ENCODE measurements at places on chromosomes 12 and 14.
A peak's percentile ranks its signal among the peaks of the same experiment; 100 is the strongest.

GRCh38 chr12:104480012-104480411, 23.3 kb downstream of the CHST11 start:
- no peak for DNase-seq

GRCh38 chr14:93792391-93792790, 4.1 kb upstream of the PRIMA1 start:
- DNase-seq: no peak

DNA sequence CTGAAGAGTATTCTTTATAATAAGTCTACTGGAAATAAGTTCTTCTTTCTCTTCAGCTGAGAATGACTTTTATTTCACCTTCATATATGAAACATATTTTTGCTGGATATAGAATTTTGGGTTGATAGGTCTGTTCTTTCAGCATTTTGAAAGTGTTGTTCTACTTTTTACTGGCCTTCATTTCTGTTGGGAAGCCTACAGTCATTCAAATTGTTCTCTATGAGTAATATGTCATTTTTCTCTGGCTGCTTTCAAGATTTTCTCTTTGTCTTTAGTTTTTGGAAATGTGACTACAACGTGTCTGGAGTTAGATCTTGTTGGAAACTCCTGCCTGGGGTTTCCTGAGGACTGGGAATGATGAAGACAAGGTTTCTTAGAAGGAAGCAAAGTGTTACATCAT, 10.0 kb downstream of the FGFR1OP2 start:
- DNase-seq: no peak

DNA sequence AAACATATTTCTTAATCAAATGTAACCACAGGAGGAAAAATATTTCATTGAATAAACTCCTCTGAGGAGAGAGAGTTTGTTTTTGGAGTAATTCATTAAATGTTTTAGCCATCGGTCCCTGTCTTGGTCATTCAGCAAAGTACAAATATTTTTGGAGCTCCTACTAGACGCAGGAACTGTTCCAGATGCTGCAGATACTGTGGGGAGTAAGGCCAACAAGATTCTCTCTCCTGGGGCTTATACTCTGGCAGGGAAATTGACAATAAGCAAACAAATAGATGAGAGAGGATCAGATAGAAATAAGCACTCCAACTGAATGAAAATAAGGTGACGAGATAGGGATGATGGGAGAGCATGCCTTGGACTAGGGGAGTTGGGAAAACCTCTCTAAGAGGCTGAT, 264.1 kb downstream of the TTC8 start:
- no peak for DNase-seq

GRCh38 chr14:34038358-34039057, 87.6 kb upstream of the EGLN3 start:
- DNase-seq: no peak

- DNase-seq: no peak
Observed at GRCh38 chr12:42270596-42270995, 32.5 kb upstream of the YAF2 start.

GRCh38 chr14:101075801-101076413, 172.4 kb upstream of the RTL1 start:
- DNase-seq: peak; percentile 23

- no peak for DNase-seq
Observed at GRCh38 chr12:106089935-106090334, 48.8 kb downstream of the NUAK1 start.

DNA sequence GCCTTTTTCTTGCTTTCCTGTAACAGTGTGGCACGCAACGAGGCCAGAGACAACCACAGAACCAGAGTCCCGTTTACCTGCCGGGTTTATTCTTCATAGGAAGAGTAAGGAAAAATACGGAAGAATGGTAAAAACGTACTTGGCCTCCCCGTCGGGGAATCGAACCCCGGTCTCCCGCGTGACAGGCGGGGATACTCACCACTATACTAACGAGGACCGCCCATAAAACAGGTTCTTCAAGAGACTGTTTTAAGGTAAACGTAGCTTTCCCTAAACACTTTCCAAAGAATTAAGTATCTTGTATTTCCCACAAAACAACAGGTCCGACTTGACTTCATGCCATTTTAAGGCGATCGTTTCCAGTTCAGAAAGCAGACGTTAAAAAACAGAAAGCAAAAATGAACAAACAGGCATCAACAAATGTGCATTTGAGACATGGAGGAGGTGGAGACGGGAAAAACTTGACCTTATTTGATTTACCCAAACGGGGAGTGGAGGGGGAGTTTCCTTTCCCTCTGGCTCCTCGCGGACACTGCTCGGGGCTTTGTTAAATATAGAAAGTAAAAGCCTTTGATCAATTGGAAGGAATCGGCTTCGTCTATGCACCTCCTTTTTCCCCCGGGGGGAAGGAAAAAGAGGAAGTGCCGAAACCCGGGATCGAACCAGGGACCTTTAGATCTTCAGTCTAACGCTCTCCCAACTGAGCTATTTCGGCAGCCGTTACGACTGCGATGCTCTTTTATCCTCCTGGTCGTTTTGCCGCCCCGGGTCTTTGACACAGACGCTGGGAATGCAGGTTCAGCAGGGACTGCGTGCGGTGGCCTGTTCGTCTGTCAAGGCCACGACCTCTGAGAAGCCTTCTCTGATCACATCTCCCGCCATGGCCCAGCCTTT, 13.0 kb upstream of the UBC start:
- DNase-seq: peak; percentile 90

- DNase-seq: no peak
Observed at GRCh38 chr12:25655702-25656101, 102.6 kb upstream of the LMNTD1 start.

DNA sequence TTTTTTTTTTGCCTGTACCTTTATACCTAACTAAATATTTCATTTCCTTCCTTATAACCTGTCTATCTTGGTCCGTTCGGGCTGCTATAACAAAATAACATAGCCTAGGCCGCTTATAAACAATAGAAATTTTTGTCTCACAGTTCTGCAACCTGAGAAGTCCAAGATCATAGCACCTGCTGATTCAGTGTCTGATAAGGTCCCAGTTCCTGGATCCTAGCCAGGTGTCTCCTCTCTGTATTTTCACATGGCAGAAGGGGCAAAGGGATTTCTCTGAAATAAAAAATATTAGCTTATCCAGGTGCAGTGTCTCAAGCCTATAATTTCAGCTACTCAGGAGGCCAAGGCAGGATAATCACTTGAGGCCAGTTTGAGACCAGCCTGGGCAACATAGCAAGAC, 1046.6 kb upstream of the USP15 start:
- no peak for DNase-seq

- no peak for DNase-seq
Observed at GRCh38 chr12:5521456-5522325, 89.8 kb downstream of the NTF3 start.

GRCh38 chr14:55000381-55000780, 26.5 kb downstream of the WDHD1 start:
- no peak for DNase-seq

GRCh38 chr12:1911598-1912575, 6.6 kb downstream of the CACNA2D4 start:
- DNase-seq: no peak

DNA sequence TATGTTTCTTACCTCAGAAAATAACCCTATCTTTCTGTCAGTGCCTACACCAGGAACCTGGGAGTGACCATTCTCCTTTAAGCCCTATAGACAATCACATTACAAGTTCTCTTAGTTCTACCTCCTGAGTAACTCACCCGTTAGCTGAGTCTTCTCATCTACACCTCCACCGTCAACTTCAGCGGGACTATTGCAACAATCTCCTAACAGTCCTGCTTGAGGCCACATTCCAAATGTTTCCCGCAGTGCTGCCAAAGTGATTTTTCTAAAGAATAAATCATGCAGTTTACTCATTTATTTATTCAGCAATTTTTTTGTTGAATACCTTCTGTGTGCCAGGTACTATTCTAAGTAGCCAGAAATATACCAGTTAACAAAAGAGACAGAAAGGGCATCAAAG, 285.0 kb upstream of the GRIP1 start:
- DNase-seq: no peak

GRCh38 chr14:69493791-69494190, 9.3 kb downstream of the PLEKHD1 start:
- no peak for DNase-seq

DNA sequence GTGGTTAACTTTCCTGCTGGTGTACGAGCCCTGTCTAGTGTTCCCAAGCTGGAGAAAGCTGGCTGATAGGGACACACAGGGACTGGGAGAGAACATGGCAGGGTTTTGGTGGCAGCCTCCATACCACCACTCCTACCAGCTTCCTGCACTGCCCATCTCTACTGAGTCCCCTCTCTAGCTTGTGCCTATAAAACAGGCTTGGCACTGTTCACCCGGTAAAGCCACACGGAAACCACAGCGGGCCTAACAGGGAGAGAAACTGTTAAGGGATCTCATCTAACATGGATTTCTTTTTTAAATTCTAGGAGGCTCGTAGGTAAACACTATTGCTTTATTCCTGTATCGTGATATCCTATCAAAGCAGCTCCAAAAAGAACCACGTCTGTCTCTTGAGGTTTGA, 204.7 kb downstream of the TTC7B start:
- DNase-seq: no peak

- DNase-seq: no peak
Observed at GRCh38 chr12:100720016-100720654, 74.4 kb upstream of the ANO4 start.

GRCh38 chr12:48972213-48972951, 847 bp upstream of the WNT10B start:
- DNase-seq: no peak

GRCh38 chr12:124560146-124560890, 7.1 kb downstream of the NCOR2 start:
- DNase-seq: no peak

DNA sequence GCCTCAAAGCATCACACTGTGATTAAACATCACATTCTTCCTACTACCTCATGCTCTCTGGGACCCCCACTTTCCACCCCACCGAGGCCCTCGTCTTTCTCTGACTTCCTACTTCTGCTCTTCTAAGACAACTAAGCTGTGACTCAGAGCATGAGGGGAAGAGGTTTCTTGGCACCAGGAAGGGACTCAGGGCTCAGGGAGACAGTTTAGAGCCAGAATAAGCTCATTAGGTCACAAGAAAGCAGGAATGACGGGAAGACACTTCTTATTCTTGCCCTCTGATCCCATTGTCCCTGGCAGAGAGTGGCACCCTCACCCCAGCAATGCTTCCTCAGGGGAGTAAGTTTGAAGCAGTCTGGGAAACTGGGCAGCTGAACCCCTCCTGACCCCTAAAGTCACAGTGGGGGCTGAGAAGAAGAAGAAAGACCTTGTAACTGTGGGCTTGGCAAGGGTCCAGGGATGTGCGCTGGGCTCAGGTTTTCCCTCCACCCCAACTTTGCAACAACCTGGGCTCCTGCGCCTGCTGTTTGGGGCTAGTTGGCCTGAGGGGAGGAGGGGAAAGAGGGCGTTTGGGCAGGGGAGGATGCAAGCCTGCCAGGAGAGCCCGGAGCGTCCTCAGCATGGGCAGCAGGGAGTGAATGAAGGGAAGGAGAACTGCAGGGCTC, 64.6 kb upstream of the ACTN1 start:
- DNase-seq: no peak

DNA sequence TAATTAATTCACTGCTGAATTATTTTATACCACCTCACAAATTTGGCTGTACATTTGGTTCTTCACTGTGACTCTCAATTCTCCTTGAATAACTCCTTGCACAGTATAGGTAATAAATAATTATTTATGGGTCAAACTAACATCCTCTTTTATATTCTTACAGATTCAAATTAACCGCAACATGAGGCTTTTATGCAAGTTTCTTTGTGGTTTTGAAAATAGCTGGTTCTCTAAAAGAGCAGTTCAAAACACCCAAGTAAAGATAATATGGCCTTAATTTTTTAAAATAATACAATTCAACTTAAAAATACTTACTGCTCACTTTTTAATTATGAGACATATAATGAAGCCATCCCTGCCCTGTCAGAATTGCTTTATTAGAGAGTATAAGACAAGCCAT, 12.9 kb upstream of the TRIM9 start:
- no peak for DNase-seq

DNA sequence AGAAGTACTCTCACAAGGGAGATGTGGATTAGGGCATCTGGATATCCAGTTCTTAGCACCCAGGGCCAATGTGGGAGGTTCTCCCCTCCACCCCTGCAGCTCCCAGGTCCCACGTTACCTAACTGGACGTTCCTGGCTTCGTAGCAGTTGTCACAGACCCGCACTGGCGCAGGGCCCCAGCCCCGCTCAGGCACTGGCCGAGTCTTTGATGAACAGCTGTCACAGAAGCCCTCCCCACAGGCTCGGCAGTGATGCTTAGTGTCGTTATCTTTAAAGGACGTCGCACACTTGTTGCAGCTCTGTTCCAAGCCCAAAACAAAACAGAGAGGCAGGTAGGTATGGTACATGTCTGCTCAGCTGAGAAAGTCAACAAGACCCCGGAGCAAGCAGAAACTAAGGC, 48.4 kb downstream of the DCAF4 start:
- no peak for DNase-seq

GRCh38 chr12:132886529-132887477, 602 bp downstream of the CHFR start:
- peak; percentile 46 for DNase-seq

- DNase-seq: no peak
Observed at GRCh38 chr12:113237748-113238147, 16.5 kb downstream of the TPCN1 start.

GRCh38 chr12:23041774-23042173, 416.8 kb downstream of the ETNK1 start:
- DNase-seq: no peak

DNA sequence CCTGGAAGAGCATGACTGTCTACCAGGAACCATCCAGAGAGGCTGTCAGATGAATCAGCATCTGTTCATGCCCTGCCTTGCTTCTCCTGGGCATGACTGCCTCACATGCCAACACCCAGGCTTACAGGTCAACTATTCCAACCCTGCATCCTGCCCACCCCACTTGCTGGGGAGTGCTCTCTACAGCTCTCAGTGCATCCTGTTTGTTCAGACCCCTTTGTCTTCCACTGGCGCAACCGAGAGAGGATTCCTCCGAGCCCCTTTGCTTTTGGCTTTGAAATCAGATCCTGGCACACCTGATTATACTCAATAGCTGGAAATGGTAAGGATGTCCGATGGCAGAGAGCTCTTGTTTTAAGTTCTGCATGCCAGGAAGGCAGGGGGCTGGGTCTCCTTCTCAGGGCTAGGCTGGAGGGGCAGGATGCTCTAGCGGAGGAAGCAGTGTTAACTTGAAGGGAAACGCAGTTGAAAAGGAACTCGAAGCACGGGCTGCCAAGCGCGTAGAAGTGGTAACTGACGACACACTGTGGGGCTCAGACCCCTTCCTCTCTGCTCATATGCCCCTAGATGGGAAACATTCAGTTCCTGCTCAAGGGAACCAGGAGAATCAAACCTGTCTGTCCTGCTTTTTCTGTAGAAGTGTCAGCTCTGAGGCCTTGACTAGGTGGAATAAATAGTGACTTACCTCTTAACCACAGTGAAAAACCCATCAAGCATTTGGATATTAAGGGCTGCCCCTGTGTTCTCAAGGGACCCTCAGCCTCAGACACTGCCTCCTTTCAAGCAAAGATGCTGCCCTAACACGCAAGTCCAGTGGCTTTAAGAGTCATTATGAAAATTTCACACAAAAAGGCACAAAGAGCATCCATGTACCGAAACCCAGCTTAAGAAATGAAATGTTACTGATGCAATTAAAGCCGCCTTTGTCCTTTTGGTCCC, 297.5 kb downstream of the ZFP36L1 start:
- no peak for DNase-seq
